ENCODE measurements at places on chromosomes 5 and 9.
A peak's percentile ranks its signal among the peaks of the same experiment; 100 is the strongest.

DNA sequence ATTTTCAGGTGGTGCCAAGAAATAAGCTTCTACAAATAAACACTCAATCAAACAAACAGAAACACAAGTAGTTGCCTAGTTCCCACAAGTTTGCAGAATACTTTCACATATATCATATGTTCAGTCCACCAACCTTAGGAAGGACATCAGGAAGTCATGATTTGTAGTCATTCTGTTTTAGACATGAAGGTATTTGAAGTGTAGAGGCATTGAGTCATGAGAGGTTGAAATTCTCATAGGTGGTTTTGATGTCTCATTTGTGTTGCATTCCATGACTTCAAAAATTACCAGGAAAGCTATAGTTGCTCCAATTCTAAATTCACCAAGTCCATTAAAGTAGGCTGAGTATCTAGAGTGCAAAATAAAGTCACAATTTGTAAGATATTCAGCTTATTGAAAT, 159.0 kb downstream of the KCTD16 start:
- DNase-seq: no peak

DNA sequence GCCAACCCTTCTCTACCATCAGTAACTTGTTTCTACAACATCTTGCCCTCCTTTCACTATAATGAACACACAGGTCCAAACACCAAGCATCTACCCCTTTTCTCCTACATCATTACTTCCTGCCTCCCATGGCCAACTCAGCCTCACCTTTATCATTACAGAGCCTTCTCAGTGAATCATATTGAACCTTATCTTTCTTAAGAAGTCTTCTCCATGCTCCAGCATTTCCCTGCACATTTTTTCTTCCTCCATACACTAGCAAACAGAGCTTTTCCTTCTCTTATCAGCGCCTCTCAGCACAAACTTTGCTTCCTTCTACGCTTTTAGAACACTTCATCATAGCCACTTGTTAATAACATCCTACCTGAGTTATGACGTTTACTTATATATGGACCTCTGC, 148.2 kb downstream of the ARL15 start:
- no peak for DNase-seq

DNA sequence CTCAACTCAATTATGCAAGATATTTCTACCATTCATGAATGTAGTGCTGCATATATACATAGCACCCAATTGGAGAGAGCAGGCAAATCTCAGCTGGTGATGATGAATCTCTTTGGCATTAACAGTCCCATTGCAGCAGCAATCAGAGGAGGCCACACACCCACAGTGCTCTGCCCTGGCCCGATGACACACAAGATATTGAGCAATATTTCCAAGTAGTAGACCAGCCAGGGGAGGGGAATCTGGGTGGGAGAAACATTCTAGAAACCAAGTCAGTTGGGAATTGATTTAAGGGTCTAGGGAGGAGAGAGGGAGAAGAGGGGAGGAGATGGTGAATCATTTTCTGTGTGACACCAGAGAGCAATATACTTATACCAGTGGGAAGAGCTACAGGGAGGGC, 14.9 kb upstream of the C5orf63 start:
- DNase-seq: no peak

DNA sequence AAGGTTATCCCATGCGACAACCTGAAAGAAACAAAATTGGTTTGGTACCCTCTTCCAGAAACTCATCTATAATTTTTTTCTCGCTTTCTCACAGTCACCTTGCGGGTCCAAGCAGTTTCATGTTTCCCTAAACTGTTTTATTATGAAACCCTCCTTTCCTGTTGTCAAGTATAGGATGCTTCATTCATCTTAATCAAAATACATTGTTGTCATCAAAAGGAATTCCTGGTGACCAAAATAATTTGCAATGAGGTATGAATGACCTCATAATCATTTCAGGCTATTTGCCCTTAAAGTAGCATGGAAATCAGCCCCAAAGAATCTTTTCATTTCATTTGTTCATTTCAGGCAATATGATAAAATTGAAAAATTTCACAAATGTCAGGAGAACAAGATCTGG, 503.0 kb downstream of the SPATA31D1 start:
- DNase-seq: no peak

GRCh38 chr5:136382791-136383190, 17.4 kb upstream of the TRPC7 start:
- no peak for DNase-seq

GRCh38 chr9:32389365-32389764, 4.9 kb downstream of the ACO1 start:
- DNase-seq: no peak

- DNase-seq: no peak
These were observed 5.1 kb upstream of the CCNJL start for GRCh38 chr5:160317434-160317833.

DNA sequence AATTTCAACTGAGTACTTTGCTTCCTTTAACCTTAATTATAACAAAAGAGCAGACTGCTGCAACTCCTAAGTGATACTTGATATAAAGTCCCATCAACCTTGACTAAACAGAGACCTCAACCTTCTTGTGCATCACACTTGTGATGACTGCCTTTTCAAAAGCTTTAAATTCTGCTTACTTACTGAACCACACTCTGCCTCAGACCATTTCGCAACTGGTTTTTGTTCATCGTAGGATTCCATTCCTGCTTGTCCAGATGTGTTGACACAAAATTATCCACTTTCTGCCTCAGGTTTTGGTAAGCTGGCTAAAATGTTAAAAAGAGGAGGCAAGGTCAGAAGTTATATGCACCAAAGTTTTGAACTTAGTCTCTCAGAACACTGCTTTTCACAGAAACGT, 3.5 kb downstream of the BOD1 start:
- DNase-seq: no peak

DNA sequence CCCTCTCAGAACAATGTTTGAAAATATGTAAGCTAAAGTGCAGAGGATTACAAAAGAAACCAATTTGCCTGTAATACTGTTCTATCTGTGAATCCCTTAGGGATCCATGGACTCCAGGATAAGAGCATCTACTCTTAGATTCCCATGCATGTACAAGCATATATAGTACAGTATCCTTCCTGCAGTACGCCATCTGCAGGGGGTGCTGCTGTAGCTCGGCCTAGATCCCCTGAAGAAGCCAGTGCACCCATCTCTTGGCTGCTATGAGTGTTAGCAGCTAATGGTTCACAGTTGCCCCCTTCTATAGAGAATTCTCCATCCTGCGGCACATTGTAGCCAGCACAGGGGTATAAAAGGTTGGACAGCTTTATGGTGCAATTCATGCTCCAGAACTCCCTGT, 61.8 kb upstream of the SLC30A5 start:
- no peak for DNase-seq

GRCh38 chr9:22005702-22006606, 3.2 kb downstream of the CDKN2B start:
- DNase-seq: no peak

DNA sequence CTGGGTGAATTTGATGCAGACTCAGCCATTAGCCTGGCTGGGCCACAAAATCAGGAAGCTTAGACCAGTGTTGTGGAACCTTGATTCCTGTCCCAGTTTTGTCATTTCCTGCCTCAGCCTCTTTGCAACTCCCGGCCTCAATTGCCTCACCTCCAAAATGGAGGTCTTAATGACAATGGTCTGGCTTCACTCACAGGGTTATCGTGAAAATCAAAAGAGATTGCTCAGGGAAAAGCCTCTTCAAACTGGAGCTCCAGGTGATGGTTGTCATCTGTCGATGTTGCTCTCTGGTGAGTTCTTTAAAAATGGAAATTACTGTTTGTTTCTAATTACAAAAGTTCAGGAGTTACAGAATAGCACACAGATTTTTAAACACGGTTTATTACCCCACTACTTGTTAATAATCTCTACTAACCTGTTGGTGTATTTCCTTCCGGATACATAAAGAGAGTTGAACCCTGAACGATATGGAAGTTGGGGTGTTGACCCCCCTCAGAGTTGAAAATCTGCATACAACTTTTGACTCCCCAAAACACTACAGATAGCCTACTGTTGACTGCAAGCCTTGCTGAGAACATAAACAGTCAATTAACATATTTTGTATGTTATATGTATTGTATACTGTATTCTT, 109.9 kb upstream of the CPEB4 start:
- peak; percentile 29 for DNase-seq

DNA sequence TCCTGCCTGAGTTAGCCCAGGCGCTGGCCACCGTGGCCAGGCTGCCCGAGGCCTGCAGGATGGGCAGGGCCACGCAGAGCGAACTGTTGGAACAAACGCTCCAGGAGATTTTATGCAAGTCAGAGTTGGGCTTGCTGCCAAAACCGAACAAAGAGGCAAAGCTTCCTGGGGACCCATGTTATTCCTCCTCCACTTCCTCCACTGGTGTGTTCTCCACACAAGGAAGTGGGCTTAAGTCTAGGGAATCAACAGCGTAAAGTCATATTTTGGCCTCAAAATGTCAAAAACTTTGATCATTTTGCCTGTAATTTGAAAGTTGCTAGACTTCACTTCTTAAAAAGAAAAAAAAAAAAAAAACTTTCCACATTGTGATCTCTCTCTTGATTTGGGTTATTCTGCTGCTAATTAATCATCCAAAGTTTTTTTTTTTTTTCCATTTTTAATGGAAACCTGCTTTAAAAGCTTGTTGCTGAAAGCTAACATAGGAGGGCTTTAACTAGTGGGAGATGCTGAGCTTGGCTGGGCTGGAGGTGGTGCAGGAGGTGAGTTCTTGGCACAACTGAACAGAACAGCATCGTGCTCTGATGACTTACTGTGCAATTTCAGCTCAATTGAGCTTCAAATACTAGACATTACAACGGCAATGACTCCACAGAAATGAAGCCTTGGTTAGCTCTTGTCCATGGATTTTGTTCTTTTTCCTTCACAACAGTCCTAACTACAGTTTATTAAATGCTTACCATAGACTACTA, 73.0 kb downstream of the PTPDC1 start:
- no peak for DNase-seq

DNA sequence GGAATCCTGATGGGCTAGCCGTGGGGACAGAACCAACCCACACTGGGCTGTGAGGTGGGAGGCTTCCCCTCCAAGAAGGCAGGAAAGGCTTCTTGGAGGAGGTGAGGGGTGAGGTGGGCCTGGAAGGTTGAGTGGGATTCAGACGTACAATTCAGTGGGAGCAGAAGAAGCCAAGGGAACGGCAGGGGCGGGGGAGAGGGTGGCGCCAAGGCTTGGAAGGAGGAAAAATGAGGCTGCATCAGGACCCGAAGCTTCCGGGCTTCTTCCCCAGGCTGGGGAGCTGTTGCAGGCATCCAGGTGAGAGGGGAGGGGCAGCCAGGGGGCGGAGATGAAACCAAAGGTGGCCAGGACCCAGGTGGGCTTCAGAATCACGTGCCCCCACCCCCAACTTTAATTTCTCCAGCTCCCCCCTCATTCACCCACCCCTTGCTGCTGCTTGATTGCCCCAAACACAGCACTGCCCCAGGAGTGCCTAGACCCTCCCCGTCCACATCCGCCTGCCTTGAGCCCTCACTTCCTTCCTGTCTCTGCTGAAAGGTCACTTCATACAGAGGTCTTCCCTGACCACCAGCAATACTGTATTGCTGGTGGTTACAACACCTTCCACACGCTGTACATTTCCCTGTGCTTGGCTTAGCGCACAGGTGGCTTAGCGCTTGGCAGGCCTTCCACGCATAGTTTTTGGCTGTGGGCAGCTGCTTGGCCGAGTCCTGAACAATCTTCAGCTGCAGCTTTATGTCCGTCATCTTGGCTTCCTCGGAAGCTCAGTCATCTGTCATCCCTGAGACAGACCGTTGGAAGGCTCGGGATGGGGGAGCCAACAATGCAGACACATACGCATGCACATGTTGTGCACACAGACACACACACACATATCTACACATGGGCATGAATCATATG, 193.5 kb downstream of the RGS3 start:
- no peak for DNase-seq

GRCh38 chr9:83006378-83006777, 56.6 kb downstream of the RASEF start:
- DNase-seq: no peak

GRCh38 chr5:59189472-59190244, 606.8 kb downstream of the RAB3C start:
- no peak for DNase-seq

GRCh38 chr9:98192503-98193335, at the start of gene CORO2A:
Gene CORO2A, minus strand, starts transcription at chr9:98192637. Its CDS starts 34,977 bp downstream, at chr9:98157660.
- peak; percentile 67 for DNase-seq

DNA sequence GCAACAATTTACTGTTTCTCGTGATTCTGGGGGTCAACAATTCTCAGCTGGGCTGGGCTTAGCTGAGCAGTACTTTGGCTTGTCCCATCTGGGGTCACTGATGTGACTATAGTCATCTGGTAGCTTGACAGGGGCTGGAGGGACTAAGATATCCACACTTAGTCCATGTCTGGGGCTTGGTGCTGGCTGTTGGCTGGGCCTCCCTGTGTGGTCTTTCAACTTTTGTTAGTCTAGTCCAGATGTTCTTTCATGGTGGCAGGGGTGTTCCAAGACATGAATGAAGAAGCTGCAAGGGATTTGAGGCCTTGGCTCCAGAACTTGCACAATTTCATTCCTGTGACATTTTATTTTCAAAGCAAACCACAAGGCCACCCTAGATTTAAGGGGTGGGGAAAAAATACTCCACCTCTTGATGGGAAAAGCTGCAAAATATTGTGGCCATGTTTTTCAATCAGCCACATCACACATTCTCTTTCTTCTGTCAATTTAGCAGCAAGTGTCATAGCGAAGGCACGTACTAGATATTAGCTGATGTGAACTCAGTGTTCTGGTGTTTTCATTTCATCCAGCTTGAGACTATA, 59.2 kb downstream of the TSSK1B start:
- no peak for DNase-seq

DNA sequence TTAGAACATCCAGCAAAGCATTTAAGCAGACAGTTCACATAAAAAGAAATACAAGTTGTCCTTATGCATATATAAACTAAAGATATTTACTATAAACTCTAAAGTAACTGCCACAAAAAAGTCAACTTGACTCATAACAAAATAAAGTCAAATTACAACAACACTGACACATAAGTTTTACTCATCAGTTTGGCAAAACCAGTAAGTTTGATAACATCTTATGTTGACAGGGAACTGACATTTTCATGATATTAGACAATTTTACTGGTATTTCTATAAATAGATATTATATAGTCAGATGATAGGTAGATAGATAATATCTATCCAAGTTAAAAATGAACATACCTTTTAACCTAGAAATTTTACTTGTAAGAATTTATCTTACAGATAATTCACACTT, 9.9 kb upstream of the TSLP start:
- DNase-seq: no peak

- no peak for DNase-seq
These were observed 447.8 kb downstream of the PLK2 start for GRCh38 chr5:58012102-58012501.

DNA sequence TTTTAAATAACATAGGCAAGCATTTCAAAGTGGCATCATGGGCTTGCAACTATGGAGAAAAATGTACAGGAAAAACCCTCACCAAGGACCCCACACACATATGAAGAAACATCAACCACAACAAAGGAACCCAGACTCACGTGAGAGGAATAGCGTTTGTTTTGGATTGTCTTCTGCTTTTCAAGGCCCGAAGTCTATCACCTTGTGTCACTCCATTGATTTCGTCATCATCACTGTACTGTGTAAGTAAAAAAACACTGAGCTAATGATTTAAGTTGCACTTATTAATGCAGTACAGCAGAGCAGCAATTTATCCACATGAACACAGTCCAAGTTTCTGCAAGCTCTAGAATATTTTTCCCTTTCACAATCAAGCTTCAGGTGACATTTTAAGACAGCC, 72.4 kb downstream of the HABP4 start:
- no peak for DNase-seq

- DNase-seq: no peak
These were observed 456.4 kb downstream of the CDH10 start for GRCh38 chr5:24188216-24188925.

Data from CD4-positive, alpha-beta T cell treated with Interferon alpha-2 for 1 hour (primary cell).